ENCODE measurements at places on chromosomes 5 and 9.

DNA sequence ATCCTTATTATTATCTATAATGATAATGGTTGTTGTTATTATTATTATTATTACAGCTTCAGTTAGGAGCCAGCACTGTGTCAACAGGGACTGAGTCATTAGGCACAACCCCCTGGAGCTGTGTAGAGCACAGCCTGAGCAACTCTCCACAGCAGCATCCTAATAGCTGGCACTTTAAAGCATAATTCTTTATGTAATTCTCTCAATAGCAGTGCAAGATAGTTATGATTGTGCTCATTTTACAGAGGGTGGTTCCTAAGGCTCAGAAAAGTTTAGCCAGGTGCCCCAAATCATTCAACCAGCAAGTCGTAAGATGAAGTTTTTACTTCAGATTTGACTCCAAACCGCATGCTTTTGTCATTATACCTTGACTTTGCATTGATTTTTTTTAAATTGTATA is 390.3 kb downstream of the ANXA1 start:
- DNase-seq = no peak

GRCh38 chr5:89435347-89435746 is 552.4 kb upstream of the MEF2C start:
- no peak for DNase-seq

- no peak for DNase-seq
These were observed 43.7 kb upstream of the TTC1 start for GRCh38 chr5:159965031-159965837.

- no peak for DNase-seq
These were observed 161.0 kb upstream of the SLC12A2 start for GRCh38 chr5:127922603-127923002.

DNA sequence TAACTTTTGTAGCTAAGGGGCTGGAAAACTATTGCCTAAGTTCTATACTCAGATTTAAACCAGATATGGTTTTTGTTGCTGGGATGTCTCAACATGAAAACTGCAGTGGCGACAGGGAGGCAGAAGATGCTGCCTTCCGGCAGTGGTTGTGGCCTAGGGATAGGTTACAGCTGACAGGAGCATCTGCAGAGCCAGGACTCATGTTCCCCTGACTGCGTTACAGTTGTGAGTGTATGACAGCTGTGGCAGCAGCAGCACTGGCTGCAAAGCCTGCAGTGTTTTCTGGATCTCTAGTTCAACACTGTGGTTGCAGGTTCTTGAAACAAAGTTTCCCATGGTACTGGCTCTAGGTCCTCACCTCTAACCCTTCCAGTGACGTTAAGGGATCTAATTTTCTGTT is 498.8 kb upstream of the CDH18 start:
- no peak for DNase-seq

GRCh38 chr9:138022756-138023393 is 145.3 kb downstream of the CACNA1B start:
- DNase-seq = no peak

- no peak for DNase-seq
These were observed 659.8 kb downstream of the IRX1 start for GRCh38 chr5:4255441-4255840.

DNA sequence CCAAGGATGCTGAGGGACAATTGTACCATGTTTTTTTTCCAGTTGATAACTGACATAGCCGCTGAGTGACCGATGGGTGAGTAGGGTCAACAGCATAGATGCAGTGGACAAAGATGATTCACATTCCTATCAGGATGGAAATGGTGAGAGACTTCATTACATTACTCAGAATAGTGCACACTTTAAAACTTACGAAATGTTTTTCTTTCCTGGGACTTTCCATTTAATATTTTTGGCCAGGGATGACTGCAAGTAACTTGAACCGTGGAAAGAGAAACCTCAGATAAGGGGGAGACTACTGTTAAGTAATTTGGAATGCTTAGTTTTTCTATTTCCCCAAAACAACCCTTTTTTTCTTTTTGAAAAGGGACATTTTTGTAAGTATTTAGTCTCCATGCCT is 3.0 kb upstream of the TUSC1 start:
- no peak for DNase-seq

GRCh38 chr5:1640421-1640881 is 116.7 kb upstream of the LPCAT1 start:
- no peak for DNase-seq

- no peak for DNase-seq
These were observed 62.0 kb downstream of the CAVIN4 start for GRCh38 chr9:100639854-100640253.

- no peak for DNase-seq
These were observed 69.9 kb upstream of the SLC1A1 start for GRCh38 chr9:4420351-4420750.

GRCh38 chr9:37353791-37354190 is 68.7 kb upstream of the GRHPR start:
- no peak for DNase-seq

GRCh38 chr5:120988941-120989340 is 524.8 kb downstream of the PRR16 start:
- no peak for DNase-seq

- no peak for DNase-seq
These were observed 46.0 kb upstream of the FSTL4 start for GRCh38 chr5:133658327-133658726.

GRCh38 chr9:115941561-115942315 is 211.9 kb upstream of the PAPPA start:
- no peak for DNase-seq

DNA sequence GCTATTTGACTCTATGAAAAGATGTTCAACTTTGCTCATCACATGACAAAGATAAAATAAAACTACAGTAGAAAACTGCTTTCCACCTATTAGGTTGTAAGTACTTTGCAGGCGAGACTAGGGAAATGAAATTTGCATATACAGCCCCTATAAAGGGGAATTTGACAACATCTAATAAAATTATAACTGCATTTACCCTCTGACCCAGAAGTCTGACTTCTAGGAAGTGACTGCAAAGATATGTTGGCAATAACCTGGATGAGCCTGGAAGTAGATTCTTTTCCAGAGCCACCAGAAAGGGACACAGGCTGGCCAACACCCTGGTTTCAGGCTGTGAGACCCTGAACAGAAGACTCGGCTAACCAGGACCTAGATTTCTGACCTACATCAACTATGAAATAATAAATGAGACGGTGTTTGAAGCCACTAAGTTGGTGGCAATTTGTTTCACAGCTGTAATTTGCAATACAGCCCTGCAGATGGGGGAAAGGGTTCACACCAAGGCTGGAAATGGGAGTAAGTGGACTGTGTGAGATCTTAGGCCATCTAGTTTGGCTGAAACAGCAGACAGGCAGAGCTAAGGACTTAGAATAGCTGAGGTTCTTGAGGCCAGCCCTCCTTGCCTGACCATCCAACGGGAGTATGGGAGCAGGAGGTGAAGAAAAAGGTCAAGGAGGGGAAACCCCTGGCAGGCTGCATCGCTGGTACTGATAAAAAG is 106.6 kb downstream of the SIL1 start:
- DNase-seq = no peak

DNA sequence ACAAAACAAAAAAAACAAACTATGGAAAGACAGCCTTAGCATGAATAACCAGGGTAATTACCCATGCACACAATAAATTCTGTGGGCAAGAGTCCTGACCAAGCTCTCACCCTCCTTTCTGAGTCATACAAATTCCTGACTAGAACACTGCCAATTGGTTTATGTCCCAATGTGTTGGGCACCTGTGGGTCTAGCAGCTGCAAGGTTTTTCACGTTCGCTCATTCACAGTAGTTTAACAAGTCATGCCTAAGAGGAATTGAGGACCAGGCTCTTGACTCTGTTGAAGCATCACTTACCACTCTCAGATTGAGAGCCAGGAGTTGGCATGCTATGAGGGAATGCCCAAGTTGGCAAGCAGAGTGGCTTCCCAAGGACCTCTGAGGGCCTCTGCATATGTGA is 205.5 kb upstream of the SLC24A2 start:
- DNase-seq = no peak

DNA sequence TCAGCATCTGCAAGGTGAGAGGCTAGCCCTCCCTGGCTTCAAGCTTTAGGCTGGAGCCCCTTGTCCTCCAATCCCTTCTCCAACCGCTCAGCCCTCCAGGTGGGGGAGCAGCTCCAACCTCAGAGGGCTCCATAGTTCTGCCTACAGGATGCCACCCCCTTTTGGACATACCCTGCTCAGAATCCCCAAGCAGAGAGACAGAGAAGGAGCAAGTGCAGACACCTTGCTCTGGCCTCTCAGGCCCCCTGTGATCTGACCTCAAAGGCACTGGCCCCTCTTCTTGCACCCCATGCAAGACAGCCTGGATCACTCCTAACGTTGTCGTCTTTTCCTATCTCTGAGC is 101.6 kb downstream of the C5orf15 start:
- DNase-seq = no peak

GRCh38 chr5:1111241-1111726 is 579 bp downstream of the SLC12A7 start:
- no peak for DNase-seq

DNA sequence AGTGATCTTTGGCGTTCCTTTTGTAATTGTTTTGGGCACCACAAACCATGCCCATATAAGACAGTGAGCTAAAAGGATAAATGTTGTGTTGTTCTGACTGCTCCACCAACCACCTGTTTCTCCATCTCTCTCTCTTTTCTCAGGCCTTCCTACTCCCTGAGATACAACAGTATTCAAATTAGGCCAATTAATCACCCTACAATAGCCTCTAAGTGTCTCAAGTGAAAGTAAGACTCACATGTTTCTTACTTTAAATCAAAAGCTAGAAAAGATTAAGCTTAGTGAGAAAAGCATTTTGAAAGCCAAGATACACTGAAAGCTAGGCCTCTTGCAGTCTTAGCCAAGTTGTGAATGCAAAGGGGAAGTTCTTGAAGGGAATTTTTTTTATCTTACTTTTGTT is 268.8 kb upstream of the NREP start:
- DNase-seq = no peak

DNA sequence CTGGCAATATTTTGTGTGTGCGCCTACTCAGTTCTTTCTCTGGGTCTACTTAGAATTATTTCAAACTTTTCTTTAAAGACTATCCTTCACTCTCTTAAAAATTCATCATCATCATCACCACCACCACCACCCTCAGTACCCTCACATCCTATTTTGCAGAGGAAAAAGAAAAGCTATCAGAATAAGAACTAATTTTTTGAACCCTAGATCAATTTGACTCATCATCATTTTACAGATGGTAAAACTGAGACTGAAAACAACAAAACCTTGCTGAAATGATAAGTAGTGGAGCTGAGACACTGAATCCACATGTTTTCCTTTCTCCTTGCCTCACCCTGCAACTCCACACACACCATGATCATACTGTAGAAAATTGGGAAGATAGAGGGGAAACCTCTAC is 119.3 kb downstream of the SSBP2 start:
- no peak for DNase-seq

- DNase-seq = no peak
These were observed 10.1 kb upstream of the ADRB2 start for GRCh38 chr5:148816357-148816756.

- DNase-seq = no peak
These were observed 2.6 kb downstream of the UBTD2 start for GRCh38 chr5:172280929-172281328.

GRCh38 chr9:129343424-129344375 is 165.6 kb upstream of the IER5L start:
- DNase-seq = no peak

GRCh38 chr5:505951-506525 is 18.2 kb downstream of the SLC9A3 start:
- DNase-seq = no peak

- DNase-seq = no peak
These were observed 20.7 kb upstream of the GRPEL2 start for GRCh38 chr5:149324641-149325040.

DNA sequence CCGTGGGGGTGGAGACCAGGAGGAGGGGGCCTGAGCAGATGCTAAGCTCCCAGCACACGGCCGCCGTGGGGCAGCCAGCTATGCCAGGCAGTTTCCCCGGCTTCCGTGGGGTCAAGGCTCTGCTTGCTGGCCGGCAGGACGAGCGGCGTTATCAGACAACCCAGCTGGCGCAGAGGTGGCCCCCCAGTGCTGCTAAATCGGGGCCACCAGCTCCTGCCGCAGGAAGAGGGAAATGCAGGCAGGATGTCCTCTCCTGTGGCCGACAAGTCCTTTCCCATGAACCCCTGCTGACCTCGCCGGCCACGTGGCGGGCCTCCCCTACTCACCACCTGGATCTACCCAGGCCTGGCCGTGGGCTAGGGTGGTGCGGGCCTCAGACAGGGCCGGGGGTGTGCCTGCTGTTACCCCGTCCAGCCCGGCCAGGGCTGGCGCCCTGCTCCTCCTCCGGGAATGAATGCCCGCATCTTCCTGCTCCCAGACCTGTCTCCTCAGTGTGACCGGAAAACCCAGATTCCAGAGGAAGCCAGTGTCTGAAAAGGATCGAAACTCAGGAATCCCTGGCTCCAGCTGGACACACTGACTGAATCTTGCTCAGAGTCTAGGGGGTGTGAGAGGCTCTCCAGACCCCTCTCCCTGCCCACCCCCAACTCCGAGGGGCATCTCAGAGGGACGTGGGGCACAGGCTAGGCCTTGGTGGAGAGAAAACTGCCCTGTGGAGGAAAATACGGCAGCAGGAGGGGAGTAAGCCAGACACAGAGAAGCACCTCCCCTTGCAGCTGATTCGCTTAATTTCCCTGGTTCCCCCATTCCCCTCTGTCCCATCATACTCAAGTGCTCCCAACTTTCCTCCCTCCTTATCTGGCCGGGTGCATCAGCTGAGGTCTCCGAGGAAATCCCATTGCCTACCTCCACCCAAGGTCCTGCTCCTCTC is 3.9 kb downstream of the FLT4 start:
- DNase-seq = no peak

GRCh38 chr9:25207402-25208195 is 470.6 kb downstream of the TUSC1 start:
- DNase-seq = no peak

DNA sequence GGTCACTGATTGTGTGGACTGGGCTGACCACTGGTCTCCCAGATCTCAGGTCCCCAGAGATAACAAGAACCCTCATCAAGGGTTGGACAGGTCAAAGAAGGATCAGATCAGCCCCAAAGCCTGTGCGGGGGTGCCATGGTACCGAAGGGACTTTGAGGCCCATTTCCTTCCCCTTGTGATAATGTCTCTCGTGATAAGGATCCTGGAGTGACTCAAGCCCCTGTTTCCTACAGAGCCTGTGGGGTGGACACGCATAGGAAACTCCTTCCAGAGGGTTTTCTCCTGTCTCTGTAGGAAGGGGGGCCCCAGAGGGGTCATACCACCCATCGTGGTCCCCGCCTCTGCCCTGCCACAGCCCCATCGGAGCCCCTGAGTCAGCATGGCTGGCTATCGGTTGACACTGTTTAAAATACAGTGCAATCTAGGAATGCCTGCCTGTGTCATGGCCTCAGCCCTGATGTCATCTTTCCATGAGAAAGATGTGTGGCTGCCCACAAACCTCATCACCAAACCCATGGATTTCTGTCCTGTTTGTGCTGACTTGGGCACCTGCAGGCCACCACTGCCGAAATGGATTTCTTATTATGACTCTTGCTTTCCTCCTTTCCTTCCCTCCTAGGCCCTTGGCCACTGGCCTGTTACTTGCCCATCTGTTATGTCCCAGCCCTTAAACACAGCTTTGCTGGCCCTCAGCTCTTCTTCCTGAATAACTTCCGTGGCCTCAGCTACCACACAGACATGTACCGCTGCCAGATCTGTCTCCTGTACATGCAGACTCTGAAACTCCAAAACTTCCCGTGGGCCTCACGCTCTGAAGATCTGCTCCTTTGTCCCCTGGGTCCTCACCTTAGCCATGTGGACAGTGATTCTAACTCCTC is 2.9 kb upstream of the CSF2 start:
- DNase-seq = no peak

GRCh38 chr9:114387680-114388356 is at the start of gene AKNA:
Gene AKNA (minus strand): TSS chr9:114387982. CDS start chr9:114381333, 6,649 bp downstream.
- DNase-seq = peak; percentile 54

GRCh38 chr9:128979111-128979510 is 31.6 kb downstream of the NUP188 start:
- DNase-seq = no peak

Measured in stimulated activated CD8-positive, alpha-beta memory T cell treated with anti-CD3 and anti-CD28 coated beads, Interleukin-4, amount 100 ng/mL, for 4 hours (primary cell).